T follicular helper cell (primary cell): ENCODE measurements at places on chromosomes 3 and 15.

DNA sequence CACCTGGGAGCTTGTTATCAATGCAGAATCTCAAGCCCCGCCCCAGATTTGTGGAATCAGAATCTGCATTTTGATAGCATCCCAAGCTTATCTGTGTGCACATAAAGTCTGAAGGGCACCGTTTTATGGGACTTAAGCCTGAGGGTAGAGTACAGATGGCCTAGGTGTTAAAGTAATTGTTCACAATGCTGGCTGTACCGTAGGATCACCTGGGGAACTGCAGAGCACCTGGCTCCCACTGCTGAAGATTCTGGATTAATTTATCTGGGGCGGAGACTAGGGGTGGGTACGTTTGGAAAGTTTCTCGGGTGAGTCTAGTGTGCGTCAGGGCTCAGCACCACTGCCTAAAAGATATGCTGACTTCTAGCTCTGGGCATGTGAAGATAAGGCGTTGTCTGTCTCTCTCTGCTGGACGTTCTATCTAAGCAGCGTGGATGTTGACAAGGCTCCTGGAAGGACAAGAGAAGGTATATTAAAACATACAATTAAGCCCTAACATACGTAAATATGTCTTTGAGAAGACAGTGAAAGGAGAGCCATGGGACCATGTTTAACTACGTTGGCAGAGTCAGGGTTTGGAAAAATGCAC lies 63.2 kb upstream of the RASGRP1 start:
- DNase-seq, result no peak

DNA sequence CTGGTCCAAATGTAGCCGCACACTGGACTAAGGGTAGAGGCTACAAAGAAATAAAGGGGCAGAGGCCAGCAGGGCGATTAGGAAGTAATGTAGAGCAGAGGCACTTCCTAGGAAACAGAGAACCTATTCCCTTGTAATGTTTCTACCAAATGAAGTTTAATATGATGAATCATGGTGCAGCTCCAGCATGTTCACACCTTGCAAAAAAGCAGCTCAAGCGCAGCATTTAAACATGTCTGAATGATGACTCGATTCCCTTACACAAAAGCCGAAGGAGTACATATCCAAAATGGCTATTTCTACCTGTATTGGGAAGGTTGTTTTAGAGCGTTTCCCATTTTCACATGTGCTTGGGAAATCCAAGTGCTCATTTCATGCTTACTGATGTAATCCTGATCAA lies 204.8 kb downstream of the MECOM start:
- DNase-seq, result no peak

DNA sequence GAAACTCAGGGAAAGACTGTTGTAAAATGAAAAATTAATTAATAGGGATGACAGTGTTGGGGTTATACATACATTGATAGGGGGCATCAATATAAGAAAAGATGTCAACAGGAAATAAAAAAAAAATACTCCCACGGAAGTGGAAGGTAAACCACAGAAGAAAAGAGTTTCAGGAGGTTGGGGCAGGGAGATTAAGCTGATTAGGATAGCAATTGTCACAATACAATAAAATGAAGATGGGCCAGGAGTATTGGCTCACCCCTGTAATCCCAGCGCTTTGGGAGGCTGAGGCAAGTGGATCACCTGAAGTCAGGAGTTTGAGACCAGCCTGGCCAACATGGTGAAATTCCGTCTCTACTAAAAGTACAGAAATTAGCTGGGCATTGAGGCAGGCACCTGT lies 536.1 kb downstream of the AGBL1 start:
- DNase-seq, result no peak

- DNase-seq, result no peak
Measured at GRCh38 chr3:71127844-71128243, 455.7 kb downstream of the FOXP1 start.

- DNase-seq, result no peak
Measured at GRCh38 chr3:150082898-150083654, 112.4 kb upstream of the PFN2 start.

DNA sequence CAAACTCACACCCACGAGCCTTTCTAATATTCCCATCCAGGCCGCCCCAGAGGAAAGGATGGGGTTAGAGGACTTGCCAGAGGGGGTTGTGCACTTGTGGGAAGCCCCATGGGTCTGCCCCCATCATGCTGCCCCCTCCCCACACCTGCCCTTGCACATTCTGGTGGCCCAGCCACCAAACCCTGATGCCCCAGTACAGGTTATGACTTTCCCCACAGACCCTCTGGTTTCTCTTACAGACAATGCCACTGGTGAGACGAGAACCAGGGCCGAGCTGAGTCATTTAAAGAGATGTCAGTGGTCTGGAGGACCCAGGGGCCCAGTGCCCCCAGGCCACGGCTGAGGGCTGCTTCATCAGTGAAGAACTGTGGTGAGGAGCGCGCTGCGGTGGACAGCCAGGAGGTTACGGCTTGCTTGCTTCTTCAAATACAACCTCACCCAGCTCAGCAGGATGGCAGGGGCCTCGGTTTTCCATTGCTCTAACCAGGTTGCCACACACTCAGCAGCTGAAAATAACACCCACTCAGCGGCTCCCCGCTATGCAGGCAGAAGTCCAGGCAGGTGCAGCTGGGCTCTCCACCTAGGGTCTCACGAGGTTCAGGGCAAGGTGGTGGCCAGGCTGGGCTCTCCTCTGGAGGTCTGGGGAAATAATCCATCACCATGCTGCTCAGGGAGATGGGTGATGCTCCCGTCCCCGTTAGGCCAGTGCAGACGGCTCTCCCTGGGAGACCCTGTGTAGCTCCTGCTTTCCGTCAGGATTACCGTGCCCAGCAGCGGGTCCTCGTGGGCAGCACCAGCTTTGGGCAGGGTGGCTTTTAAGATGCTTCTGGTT lies 13.8 kb upstream of the SNRPA1 start:
- DNase-seq, result no peak

DNA sequence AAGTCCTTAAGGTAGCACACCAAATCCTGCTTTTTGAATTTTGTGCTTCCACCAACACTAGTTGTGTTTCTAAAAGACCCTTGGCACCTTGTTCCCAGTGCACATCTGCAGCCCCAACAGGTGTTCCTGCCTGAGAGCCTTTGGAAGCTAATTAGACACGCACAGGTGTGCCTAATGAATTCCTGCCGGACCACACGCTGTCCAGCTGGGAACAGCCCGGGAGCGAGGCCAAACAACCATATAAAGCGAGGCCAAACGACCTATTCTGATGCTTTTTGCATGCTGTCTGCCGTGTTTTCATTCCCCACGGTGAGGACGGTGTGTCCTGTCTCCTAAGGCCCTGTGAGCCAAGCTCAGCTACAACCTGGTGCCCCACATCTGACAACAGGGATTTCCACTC lies 99.5 kb downstream of the ATG7 start:
- DNase-seq, result no peak

DNA sequence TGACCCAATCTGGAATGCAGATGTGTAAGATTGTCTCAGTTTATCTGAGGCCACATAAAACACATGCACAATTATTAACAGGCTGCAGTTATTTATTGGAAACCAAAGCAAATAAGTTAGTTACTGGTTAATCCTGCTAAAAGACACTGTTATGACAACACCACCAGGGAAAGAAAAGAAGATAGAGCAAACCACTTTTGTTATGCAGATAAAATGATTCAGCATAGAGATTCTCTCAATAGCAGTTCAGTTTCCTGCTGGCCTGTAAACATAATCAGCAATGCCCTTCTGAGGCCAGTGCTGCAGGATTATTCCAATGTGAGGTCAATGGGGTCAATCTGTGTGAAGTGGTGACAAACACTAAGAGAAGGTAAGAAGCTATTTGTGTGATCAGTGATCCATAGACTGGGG lies 244.4 kb downstream of the ZBTB20 start:
- DNase-seq, result no peak

DNA sequence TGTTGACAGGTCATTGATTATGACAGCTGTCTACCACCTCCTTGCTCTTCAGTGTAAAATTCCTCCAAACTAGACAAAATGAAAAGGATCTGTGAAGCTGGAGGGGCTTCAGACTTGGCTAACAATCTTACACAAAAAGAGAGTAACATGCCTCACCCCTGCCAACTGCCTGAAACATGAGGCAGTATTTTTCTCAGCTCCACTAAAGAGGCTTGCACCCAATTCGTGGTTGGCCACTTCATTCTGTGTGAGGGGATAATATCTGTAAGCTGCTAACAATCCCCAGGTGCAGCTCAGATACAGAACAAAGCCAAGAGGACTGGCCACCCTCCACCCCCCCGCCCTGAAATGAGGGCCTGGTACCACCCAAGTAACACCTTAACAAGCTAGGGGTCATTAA lies 2.8 kb downstream of the MB21D2 start:
- DNase-seq, result no peak

GRCh38 chr3:170043506-170043905 lies 5.7 kb downstream of the GPR160 start:
- no peak for DNase-seq
